ENCODE measurements at places on chromosomes 1 and 21.

GRCh38 chr1:50368179-50369007 is 54.9 kb downstream of the DMRTA2 start:
- peak; percentile 25 for DNase-seq

DNA sequence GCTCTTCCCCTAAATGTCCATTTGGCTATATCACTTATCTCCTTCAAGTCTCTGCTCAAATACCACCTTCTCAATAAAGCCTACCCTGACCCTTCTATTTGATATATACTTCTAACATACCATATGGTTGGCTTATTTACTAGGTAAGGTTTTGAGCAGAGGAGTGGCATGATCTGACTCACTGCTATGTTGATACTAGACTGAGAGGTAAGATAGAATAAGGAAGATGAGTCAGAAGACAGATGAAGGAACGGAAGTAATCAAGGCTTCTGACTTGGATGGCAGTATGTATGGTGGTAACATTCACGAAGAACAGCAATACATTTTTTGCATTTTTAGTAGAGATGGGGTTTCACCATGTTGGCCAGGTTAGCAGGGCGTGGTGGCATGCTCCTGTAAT is 4.8 kb upstream of the HRNR start:
- DNase-seq: no peak

GRCh38 chr1:96525657-96526557 is 195.7 kb upstream of the PTBP2 start:
- no peak for DNase-seq

- no peak for DNase-seq
These were observed 21.0 kb downstream of the CNIH4 start for GRCh38 chr1:224377676-224378006.

DNA sequence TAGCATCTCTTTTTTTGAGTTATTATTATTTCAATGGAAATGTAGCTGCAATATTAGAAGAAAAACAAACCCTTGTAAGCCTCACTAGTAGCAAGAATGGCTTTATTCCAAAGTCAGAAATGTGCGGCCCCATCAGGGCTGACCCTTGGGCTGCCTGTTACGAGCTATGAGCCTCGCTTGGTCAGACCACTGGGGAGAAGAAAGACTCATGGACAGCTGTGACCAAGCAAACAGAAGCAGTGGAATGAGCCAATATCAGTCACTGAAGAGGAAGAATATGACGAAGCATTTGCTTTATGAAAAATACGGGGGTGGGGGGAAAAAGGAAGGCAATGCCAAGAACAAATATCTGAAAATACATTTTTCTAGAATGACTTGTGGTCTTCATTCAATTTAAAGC is 504.5 kb downstream of the LMO4 start:
- no peak for DNase-seq

GRCh38 chr1:168300626-168301025 is 19.9 kb downstream of the TBX19 start:
- DNase-seq: no peak

DNA sequence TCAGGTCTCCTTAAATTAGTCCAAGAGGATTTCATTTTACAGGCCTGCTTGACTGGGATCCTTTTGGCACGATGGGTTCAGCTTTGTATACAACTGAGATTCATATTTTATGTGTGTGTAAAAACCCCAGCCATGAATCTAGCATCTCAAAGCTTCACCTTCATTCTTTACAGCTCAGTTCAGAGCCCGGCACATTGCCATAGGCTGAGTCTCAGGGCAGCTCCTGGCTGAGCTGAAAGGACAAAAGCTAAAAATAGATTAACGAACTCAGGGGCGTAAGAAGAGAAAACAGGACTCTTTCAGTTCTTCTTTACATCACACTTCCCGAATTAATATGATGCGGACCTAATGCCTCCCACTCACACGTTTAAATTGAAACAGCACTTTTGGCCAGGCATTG is 262.8 kb upstream of the PBX1 start:
- DNase-seq: no peak

DNA sequence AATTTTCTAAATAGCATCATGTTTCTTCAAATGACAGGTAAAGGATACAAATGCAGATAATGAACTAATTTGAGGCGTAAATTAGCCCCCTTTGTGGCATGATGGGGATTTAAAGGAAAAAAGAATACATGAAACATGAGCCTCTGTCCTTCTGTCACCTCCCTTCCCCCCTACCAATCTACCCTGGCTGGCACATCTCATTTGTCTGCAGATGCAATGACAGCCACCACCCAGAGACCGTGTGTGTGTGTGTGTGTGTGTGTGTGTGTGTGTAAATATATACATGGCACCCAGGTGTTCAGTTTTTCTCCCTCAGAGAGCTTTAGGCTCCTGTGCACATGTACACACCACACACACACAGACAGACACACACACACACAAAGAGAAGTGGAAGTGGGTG is 451.1 kb downstream of the RWDD3 start:
- DNase-seq: no peak

- no peak for DNase-seq
These were observed 110.2 kb downstream of the FCRL5 start for GRCh38 chr1:157442065-157442464.

- no peak for DNase-seq
These were observed 87.2 kb upstream of the ETS2 start for GRCh38 chr21:38718481-38718880.

DNA sequence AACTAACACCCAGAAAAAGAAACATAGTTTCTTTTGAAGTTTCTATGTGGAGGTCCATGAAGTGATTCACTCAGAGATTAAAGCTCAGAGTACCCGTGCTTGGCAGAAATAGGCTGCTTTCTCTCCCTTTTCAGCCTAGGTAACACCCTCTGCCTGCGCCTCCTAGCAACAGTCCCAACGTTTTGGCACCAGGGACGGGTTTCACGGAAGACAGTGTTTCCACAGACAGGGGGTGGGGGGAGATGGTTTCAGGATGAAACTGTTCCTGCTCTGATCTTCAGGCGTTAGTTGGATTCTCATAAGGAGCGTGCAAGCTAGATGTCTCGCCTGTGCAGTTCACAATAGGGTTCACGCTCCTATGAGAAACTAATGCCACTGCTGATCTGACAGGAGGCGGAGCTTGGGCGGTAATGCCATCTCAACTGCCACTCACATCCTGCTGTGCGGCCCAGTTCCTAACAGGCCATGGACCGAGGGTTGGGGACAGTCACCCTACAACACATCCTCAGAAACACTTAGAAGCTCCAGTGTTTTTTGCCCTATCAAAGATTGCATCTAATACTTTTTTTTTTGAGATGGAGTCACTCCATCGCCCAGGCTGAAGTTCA is 53.2 kb downstream of the CHML start:
- DNase-seq: no peak

DNA sequence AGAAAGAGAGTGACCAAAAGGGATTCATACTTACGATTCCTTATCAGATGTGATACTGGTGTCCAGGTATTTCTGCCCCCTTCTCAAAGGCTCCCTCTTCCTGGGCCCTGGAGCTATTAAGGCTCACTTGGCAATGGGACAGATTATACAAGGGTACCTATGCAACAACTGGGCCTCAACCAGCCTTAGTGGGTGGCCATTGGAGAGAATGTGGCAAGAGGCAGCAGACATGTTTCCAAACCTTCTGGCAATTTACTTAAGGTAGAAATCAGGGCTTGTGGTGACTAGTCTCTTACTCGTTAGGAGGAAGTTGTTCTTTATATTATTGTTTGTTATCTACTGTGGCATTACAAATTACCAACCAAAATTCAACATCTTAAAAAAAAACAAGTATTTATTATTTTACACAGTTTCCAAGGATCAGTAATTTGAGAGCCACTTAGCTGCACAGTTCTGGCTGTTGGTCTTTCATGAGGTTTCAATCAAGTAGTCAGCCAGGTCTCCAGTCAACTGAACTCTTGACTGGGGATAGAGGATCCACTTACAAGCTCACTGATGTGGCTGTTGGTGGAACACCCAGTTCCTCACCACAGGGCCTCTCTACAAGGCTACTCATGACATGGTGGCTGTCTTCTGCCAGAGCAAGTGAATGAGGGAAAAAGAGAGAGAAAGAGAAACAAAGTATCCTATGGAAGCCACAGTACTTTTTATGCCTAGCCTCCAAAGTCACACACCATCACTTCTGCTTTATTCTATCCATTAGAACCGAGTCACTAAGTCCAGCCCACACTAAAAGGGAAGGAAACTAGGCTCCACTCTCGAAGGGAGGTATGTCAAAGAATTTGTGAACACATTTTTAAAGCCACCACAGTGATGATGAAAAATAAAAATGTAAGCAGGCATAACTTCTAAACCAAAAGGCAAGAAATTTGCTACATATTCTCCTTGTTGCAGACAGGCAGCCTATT is 10.7 kb downstream of the ZNF648 start:
- DNase-seq: no peak

GRCh38 chr1:71298633-71299032 is 217.8 kb upstream of the ZRANB2 start:
- DNase-seq: no peak

GRCh38 chr1:64215576-64215975 is 12.2 kb downstream of the UBE2U start:
- DNase-seq: no peak

GRCh38 chr1:96291468-96291867 is 430.1 kb upstream of the PTBP2 start:
- no peak for DNase-seq

DNA sequence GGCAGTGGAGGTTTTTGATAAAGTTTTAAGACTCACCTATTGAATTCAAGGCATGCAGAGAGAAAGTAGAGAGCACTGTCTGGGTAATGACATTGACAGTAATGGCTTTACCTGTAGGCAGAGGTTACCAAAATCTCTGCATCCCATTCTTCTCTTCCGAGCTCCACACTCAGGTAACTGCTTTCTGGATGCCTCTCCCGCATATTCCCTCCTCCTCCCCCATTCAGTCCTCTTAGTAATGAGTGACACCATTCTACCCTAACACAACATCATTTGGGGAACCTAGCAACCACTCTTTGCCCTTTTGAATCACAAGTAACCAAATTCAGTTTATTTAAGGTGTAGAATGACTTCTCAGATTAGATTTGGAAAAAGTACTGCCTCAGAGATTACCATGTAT is 56.5 kb downstream of the DYRK1A start:
- DNase-seq: no peak

DNA sequence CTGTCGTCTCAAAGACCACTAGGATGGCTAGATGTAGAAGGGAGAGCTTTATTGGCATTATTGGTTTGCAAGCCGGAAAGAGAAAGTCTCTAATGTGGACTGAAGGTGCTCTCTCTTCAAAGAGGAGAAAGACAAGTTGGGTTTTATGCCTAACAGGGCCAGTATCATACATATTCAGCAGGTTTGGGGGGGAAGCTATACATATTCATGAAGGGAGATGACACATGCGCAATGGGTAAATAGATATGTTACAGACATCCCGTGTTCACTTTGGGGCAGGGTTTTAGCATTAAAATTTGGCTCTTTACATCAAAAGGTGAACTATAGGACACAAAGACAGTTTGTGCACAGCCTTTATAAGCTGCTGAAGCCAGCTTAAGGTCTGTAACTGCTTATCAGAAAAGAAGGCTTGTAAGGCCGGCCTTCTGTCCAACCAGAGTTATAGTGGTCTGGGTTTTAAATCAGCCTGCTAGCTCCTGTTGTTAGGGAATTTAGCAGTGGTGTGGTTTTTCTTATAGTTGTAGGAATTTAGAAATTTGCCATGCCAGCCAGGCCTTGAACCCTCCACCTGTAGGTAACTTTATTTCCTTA is 46.5 kb upstream of the LRRN2 start:
- DNase-seq: no peak

DNA sequence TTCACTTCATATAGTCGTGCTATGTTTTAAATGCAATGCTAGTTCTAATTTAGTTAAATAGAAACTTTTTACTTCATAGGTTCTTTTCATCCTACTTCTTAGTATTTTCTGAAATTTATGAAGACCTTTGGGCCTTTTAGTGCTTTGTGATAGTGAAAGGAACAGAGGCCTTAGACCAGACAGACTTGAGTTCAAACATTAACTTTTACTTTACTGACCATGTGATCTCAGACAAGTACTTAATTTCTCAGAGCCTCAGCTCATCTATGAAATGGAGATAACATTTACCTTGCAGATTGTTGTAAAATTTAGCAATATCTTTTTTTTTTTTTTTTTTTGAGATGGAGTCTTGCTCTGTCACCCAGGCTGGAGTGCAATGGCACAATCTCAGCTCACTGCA is 57.5 kb downstream of the AK5 start:
- DNase-seq: no peak

DNA sequence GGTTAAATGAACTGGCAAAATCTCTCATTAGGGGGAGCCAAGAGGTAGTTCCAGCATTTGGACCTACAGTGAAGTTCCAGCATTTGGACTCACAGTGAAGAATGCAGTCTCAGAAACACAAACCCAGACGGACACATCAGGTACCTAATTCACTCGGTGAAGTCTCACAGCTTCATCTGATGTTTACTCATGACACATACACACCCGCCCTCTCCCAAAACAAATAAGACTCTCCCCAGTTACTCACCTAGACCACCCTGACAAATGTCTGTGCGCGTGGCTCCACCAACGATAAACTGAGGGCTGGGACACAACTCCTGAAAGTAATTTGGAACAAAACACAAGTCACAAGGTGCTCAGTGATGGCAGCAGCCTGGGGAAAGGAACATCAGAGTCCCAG is 11.4 kb downstream of the CAPN8 start:
- no peak for DNase-seq

GRCh38 chr1:30760596-30761324 is 3.2 kb upstream of the LAPTM5 start:
- DNase-seq: peak; percentile 74

GRCh38 chr1:110620250-110620615 is 14.1 kb upstream of the KCNA2 start:
- no peak for DNase-seq

GRCh38 chr1:243471754-243472745 is 216.2 kb downstream of the SDCCAG8 start:
- DNase-seq: no peak

GRCh38 chr21:15065392-15066122 is 757 bp upstream of the NRIP1 start:
- no peak for DNase-seq

DNA sequence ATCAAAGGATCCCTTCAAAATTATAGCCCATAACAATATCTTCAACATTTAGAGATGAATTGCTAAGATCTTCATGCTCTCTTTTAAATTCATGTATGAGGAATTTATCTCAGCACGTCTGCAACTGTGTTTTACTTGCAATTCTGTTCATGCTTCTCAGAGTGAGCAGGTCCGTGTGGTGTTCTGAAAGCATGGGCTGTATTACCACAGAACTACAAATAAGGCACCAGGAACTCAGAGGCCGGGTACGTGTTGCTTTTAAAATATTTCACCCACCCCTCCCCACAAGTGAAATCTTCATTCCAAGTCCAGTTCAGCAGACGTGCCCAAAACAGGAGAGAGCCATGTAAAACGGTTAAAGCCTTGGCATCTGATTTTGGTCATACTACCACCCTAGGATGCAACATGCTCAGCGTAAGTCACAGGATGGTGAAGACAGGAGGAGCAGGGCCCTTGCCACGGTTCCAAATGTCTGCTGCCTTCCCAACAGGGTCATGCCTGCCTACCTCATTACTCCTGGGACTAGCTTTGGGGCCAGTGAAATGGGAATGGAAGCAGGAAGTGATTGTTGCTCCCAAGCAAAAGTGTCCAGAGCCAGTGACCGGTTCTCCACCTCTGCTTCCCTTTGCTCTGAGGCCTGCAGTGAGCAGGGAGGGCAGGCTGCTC is 133.7 kb downstream of the PTPN14 start:
- no peak for DNase-seq

- DNase-seq: no peak
These were observed 17.5 kb downstream of the SMIM12 start for GRCh38 chr1:34842073-34842472.

- no peak for DNase-seq
These were observed 96.2 kb upstream of the MARK1 start for GRCh38 chr1:220431554-220432239.

GRCh38 chr1:182875889-182876288 is 36.7 kb downstream of the DHX9 start:
- DNase-seq: no peak

All from OCI-LY7 (cell line).